ENCODE measurements at places on chromosomes 4 and X.

GRCh38 chr4:188550296-188550695 is 411.1 kb downstream of the TRIML1 start:
- DNase-seq, result no peak

GRCh38 chrX:124332481-124333424 is at the start of gene TEX13D:
TSS of gene TEX13D (plus strand) at chrX:124332660. CDS start at chrX:124332918, 258 bp downstream.
- no peak for DNase-seq

GRCh38 chrX:13983734-13984133 is 46.0 kb downstream of the GEMIN8 start:
- DNase-seq, result no peak

DNA sequence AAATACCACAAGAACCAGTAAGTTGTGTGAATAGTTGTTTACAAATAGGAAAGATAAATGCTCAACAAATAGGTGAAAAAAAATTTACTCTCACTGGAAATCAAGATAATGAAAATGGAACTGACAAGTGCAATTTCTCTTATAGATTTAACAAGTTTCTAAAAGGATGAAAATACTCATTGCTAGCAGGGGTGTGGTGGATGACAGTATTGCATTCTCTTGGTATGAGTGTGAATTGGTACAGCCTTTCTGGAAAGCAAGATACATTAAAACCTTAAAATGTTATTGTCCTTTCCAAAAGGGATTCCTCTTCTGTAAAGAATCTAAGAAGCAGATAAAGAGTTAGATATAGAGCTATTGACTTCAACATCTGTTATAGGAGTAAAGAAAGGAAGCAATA is 240.0 kb upstream of the RPS6KA3 start:
- DNase-seq, result no peak

DNA sequence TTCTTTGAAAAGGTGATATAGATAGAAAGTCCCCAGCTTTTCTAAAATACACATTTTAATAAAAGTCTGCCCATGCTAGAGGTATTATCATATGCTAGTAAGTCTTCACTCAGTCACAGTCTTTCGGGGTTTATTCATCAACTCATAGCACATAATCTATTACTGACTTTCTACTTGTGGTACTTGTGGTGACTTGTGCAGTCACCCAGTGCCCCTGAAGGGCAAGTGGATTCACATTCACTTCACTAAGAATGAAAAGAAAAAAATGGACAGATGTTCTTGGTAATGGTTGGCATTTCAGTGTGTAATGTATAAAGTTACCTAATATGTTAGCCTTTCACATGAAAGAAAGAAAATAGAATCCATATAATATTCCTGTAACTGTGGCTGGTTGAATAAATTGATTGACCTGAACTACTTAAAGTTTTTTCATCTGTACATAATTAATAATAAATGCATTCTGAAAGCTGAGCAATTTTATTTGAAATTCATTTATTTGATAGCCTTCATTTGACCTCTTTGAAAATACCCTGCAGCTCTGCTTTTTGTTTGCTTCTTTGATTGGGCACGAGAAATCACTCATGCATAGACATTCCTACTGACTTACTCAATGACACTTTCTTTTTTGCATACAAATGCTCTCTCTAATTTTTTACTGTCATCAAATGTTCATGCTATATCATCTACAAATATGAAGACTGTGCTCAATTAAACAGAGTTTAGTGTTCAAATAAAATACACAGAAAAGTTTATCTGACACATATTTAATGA is 39.5 kb upstream of the ZNF330 start:
- no peak for DNase-seq

DNA sequence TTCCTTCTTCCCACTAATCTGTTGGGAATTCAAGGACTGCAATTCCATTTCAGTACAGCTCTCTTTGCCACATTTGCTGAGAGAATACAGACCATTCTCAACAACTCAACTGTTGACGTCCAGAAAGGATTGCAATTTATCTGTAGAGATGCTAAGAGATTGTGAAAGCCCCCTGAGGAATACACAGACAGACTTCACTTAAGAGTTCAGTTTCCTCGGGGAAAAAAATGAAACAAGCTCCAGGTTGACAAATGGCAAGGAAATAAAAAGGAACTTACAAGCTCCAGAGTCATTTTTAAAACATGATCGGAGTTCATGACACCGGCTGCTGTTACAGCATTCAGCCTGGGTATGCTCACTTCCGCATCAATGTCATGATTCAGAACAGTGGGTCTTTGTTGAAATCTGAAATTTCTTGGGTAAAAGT is 13.8 kb downstream of the TLR10 start:
- no peak for DNase-seq

- DNase-seq, result peak; percentile 45
These were observed 2.2 kb upstream of the SFRP2 start for GRCh38 chr4:153790962-153791551.

GRCh38 chrX:39777623-39778025 is 320.1 kb downstream of the BCOR start:
- peak; percentile 58 for DNase-seq

DNA sequence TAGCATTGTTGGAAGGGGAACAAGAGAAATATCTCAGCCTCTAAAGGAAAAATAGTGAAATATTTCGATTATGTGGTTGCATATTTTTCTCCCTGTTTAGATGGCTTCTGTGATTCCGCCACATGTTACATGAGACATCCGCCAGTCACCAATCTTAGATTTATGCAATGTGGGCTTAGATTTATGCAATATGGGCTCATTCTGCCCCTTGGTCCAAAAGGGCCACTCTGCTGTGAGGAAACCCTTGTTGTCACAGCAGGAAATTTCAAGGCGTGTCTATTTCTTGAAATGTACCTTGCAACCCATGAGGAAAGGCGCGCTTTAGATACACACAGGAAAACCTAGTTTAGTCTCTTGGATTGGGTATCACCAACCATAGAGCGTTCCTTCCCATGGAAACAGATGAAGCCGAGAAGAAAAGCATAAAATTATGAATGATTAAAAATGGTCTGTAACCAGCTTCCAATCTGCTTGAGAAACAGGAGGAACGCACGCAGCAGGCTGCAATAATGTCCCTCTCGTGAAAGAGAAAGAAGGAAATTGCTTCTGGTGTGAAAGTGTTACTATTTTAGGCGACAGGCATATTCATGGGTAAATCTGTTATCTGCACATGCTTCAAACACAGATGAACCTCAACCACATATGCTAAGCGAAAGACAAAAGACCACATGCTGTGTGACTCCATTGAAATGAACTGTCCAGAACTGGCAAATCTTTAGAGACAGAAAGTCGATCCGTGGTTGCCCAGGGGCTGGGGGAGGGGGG is 3.7 kb downstream of the RS1 start:
- DNase-seq, result no peak

DNA sequence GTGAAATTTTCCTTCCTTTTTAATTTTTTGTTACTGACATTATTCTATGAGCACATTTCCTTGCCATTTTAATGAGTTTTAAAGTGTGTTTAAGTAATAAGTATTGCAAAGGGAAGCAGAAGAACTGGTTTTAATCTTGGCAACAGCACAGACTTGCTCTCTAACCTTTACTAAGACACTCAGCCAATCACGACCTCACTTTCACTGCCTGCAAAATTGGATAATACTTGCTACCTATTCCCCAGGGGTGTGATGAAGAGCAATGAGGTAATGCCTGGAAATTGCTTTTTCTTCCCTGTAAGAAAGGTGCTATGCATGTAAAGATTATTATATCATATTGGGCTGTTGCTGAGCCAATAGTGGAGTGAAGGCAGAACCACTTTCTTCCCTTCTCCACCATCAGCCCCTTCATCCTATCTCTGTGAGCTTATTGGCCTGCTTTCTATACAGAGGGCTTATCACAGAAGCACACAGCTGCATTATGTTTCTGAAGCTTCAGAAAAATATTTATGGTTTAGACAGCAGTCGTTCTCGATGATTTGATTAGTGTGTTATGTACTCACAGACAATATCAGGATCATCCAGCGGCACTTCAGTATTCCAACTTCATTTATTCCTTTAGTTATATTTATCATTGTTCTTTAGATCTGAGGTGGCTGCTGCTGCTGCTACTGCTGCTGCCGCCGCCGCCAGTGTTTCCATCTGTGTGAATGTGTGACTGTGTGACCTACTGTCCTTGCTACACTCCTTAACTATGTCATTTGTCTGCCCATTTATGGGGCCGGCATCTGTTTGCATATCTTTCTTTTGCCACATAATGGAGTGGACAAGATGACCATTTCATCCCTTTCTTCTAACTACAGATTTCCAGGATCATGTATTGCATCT is 255.1 kb downstream of the C4orf33 start:
- DNase-seq, result no peak

DNA sequence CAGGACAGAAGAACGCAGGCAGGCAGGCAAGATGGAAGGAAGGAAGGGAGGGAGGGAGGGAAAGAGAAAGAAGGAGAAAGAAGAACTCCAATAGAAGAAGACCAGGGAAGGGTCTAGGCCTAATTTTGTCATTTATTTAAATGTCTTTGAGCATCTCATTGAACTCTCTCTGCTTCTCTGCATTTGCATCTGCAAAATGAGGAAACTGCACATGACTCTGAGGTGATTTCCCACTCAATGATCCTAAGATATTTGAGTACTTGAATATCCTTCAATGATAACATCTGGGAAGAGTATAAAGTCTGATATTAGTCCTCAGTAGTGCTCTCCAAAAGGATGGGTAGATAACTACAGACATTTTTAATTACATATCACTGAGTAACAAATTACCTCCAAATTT is 33.1 kb upstream of the RBPJ start:
- DNase-seq, result no peak

DNA sequence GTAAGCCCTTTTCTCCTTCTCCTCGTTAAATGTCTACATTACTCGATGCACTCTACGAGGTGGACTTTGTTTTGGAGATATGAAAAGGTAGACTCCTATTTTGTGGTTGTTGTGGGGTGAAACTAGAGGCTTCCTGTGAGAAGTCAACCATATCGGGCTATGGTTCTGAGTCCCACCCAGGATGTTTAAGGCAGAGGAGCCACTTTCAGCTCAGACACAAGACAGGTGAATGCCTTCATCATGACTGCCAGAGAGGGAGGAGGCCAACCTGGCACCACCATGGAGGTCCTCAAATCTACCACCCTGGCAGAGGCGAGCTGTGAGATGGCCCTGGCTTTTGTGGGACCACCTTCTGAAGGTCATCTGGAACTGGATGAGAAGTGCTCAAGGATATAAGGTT is 154.4 kb upstream of the KLF3 start:
- DNase-seq, result peak; percentile 58

GRCh38 chr4:173211222-173211621 is 42.6 kb downstream of the GALNT7 start:
- no peak for DNase-seq

DNA sequence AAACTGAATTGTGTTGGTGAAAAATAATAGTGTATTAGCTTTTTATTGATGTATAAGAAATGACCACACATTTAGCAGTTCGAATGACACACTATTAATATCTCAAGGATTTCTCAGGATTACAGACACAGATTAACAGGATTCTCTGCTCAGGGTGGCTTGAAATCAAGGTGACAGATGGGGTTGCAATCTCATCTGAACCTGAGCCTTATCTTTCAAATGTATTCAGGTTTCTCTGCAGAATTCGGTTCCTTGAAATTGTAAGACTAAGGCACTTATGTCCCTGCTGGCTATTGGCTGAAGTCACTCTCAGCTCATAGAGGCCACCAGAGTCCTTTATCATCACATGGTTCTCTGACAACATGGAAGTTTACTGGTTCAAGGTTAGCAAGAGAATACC is 1780.1 kb downstream of the ARAP2 start:
- DNase-seq, result no peak

- DNase-seq, result no peak
These were observed 28.7 kb upstream of the LANCL3 start for GRCh38 chrX:37542791-37543190.

GRCh38 chr4:159508917-159509500 is 406.1 kb downstream of the RAPGEF2 start:
- DNase-seq, result no peak

DNA sequence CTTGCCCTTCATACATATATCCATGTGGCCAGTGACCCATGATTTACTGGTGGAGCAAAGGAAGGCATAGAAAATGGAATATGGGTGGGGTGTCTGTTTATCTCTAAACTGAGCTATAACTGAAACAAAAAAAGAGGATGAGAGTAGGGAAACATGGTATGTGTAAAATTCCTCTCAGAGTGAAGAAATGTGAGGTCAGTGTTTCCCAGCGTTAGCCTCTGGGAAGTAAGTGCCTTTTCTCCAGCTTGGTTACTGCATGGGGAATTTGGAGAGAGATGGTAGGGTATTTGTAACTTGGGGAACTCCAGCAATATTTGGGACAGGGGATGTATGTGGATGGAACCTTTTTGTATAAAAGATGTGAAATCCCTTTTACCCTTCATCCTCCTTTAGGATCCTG is 89.4 kb downstream of the AFF1 start:
- no peak for DNase-seq

DNA sequence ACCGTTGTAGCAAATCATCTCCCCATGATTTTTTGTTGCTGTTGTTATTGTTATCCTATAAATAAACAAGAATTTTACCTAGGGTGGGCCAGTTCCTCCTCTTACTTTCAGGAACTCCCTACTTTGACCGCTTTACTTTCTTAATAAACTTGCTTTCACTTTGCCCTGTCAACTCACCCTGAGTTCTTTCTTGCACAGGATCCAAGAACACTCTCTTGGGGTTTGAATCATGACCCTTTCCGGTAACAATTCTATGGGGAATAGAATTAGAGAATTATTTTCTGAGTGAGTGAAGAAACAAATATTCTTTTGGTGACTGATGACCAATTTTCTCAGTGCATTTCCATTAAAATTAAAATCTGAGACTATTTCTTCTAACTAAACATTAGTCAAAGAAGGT is 584.0 kb upstream of the TENM3 start:
- DNase-seq, result no peak

DNA sequence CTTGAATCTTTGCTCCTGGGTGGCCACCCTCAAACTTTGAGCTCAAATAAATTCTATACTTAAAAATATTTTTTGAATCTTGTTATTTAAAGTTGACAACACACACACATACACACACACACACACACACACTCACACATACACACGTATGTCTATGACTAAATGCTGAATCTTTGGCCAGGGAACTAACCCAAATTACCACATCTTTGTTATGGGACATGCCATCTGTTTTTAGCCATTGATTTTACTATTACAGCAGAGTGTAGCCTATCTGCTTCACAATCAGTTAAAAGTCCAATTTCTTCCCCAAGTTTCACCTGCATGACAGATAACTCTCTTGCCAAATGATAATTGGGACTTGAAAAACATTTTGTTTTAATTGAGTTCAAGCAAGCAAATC is 45.0 kb upstream of the USP46 start:
- no peak for DNase-seq
